GM12878 (cell line): ENCODE measurements at places on chromosomes 7 and 10. TPM values are rescaled to one million over a fixed set of nuclear protein-coding genes. Genes with fewer than 3 reads are reported as not detected.
A peak's percentile ranks its signal among the peaks of the same experiment; 100 is the strongest.

SLC25A40 gene
- 32.3 and 33.0 TPM in 2 replicates for total RNA-seq

TMEM229A gene
- total RNA-seq, result not detected in 2 replicates

ADAMTS14 gene
- not detected in 2 replicates for total RNA-seq

PGAM2 gene
- total RNA-seq, result 0.24 TPM in 1 of 2 replicates, not detected in the other

GUSB gene
- total RNA-seq, result 50.0 and 54.3 TPM in 2 replicates

TET1 gene
- total RNA-seq, result 1.1 and 1.4 TPM in 2 replicates

NUTM2B gene
- total RNA-seq, result not detected in 2 replicates

- DNase-seq, result no peak
- H3K4me3 ChIP-seq, result no peak overlapping the region
- H3K4me1 ChIP-seq, result peaks cover 14% of the 10 kb centered on the region
- no peak overlapping the region for H3K27ac ChIP-seq
These were observed 190.2 kb downstream of the REEP3 start for GRCh38 chr10:63711361-63711760.

DNA sequence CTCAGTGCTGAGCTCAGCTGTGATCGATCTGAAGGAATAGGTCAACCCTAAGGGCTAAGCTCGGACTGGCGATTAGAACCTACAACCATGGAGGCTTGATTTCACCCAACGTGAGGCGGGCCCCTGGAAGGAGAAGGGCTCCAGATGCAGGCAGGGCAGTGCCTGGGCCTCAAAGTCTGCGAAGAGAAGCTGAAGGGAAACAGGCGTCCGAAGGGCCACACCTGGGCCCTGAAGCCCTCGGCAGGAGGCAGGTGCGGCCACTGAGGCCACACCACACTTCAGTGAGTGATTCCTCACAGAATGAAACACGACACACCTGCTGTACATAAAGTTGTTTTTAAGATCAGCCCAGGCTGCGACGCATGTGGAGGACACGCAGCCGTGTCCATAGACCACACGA lies 198.7 kb downstream of the PTPRN2 start:
- H3K27ac ChIP-seq, result no peak overlapping the region
- no peak overlapping the region for H3K4me3 ChIP-seq
- no peaks in the 10 kb centered on the region for H3K4me1 ChIP-seq

DNA sequence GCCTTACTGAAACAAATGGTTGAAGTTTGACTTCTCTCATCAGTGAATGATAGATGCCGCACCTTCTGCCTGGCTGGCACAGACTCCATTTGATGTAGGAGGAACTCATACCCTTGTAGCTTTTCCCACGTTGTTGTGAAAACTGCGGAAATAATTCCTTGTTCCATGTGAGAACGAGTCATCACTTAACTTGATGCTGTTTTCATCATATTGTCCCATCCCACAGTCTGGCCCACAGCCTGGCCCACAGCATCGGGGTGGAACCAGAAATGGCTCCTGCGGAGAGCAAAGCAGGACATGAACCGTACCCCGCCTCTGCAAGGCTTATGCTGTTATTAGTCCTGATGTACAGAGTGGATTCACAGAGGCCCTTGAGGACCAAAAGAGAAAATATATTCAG lies 587.0 kb downstream of the SDK1 start:
- no peak overlapping the region for H3K4me3 ChIP-seq
- H3K27me3 ChIP-seq, result no peaks in the 10 kb centered on the region
- no peak overlapping the region for H3K27ac ChIP-seq
- DNase-seq, result no peak
- H3K36me3 ChIP-seq, result no peaks in the 10 kb centered on the region
- no peaks in the 10 kb centered on the region for H3K4me1 ChIP-seq

DNA sequence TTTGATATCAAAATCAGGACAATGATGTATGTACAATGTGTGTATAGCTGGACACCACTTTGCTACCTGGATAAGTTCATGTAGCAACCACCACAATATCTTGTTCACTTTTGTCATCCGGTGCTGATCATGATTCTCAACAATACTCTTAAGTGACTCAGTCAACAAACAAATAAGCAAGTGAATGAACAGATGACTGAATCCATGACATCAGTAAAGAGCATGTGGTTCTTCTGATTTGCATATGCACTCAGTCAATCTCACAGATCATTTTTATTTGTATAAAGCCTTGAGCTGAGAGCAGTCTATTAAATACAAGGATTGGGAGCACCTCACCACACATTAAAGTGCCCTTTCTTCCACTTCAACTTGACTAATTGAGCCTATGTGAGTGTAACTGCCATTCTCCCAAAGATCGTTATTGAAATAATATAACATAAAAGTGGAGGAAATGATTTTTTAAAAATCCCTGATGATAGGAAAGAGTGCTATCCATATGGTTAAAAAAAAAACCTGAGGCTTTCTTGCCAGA lies 69.5 kb downstream of the NPSR1 start:
- H3K36me3 ChIP-seq, result no peaks in the 10 kb centered on the region
- no peak for DNase-seq
- H3K4me3 ChIP-seq, result no peak overlapping the region
- H3K27ac ChIP-seq, result no peak overlapping the region
- no peaks in the 10 kb centered on the region for H3K4me1 ChIP-seq

GRCh38 chr10:95745501-95745900 lies 10.5 kb upstream of the ENTPD1 start:
- peaks cover 9% of the 10 kb centered on the region for H3K4me1 ChIP-seq
- no peaks in the 10 kb centered on the region for H3K36me3 ChIP-seq
- H3K4me3 ChIP-seq, result no peak overlapping the region; the same call in 1 of the 2 replicates
- no peak for DNase-seq
- H3K27ac ChIP-seq, result no peak overlapping the region
- no peaks in the 10 kb centered on the region for H3K27me3 ChIP-seq

GRCh38 chr7:129792721-129793120 lies 160.0 kb downstream of the UBE2H start:
- no peak for DNase-seq
- no peaks in the 10 kb centered on the region; the same call in none of the 2 replicates for H3K27me3 ChIP-seq
- no peak overlapping the region for H3K4me3 ChIP-seq
- no peaks in the 10 kb centered on the region for H3K36me3 ChIP-seq
- H3K4me1 ChIP-seq, result no peaks in the 10 kb centered on the region

DNA sequence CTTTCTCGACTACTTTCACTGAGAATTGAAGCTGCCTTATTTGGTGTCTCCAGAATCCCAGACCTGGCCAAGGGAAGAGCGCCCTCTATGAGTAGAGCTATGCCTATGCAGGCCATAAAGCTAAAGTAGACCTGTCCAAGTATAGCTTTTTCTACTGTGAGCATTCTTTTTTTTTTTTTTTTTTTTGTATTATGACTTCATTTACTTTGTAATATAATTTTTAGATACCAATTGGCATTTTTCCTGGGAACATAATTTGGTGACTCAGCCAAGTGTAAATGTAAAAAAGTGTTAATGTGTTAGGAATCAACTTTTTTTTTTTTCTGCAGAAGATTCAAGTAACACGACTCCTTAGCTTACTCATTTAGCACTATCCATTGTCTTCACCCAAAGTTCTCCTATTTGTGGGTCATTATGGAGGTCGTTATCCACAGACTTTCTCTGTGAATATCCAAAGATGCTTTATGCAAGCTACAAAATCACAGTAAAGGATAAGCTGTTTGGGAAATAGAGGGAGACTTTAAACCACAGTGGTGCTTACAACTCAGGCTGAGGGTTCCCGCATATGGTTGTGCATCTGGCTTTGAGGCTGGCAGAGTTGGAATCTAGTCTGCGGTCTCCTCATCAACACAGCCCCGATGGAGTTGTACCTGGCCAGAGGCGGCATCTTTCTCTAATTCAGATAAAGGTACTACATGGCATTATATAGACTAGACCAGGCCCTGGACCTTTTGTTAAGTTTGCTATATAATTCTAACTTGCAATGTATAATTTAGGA lies 1040.2 kb upstream of the SORCS1 start:
- H3K36me3 ChIP-seq, result no peaks in the 10 kb centered on the region
- H3K4me1 ChIP-seq, result no peaks in the 10 kb centered on the region
- peak; percentile 11 for DNase-seq
- H3K27ac ChIP-seq, result no peak overlapping the region
- H3K4me3 ChIP-seq, result no peak overlapping the region

GRCh38 chr7:2684501-2684900 lies 3.5 kb upstream of the AMZ1 start:
- no peaks in the 10 kb centered on the region for H3K36me3 ChIP-seq
- no peak overlapping the region for H3K4me3 ChIP-seq
- H3K4me1 ChIP-seq, result peaks cover 12% of the 10 kb centered on the region
- DNase-seq, result no peak

DNA sequence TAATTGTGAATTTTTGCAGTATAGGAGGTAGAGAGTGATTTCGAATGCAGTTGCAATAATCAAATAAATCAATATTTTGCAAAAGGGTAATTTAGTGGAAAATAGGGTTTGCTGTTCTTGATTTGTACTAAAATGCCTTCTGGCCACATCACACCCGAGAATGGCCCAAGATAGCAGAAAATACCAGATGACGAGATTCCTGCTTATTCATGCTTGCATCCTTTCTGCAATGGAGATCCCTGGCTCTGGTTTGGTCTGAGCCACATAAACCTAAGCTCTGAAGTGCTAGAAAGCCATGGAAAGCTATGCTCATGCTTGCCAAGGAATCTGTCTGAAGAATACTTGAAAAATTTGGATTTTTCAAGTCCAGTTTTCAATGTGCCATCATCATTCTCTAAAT lies 634.2 kb upstream of the COBL start:
- no peaks in the 10 kb centered on the region for H3K27me3 ChIP-seq
- no peaks in the 10 kb centered on the region for H3K4me1 ChIP-seq
- H3K36me3 ChIP-seq, result no peaks in the 10 kb centered on the region
- no peak overlapping the region for H3K4me3 ChIP-seq
- no peak overlapping the region for H3K27ac ChIP-seq

GRCh38 chr10:85318809-85319807 lies 990.7 kb downstream of the CCSER2 start:
- H3K4me1 ChIP-seq, result no peaks in the 10 kb centered on the region
- no peaks in the 10 kb centered on the region for H3K27me3 ChIP-seq
- no peak overlapping the region for H3K27ac ChIP-seq
- no peak overlapping the region for H3K4me3 ChIP-seq
- DNase-seq, result no peak
- H3K36me3 ChIP-seq, result no peaks in the 10 kb centered on the region

GRCh38 chr10:84015877-84016595 lies 123.3 kb upstream of the GHITM start:
- no peaks in the 10 kb centered on the region for H3K36me3 ChIP-seq
- no peak overlapping the region for H3K27ac ChIP-seq
- H3K4me1 ChIP-seq, result peaks cover 10% of the 10 kb centered on the region
- no peak overlapping the region for H3K4me3 ChIP-seq

DNA sequence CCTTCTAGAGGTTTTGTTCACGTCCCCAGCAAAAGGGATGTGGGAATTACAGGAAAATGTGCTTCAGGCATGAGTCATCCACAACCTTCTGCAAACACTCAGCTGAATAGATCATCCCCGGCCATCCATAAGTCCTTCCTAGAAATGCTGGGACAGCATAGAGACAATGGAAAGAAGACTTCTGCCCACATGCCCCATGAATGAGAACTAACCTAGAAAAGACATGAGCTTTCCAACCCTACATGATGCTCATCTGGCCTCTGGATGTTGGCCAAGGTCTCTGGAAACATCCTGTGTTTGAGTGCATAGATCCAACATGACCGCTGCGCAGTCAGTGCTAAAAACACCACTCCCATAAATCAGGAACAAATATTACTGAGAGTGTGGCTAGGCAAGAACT lies 277.5 kb downstream of the PLXNA4 start:
- no peak for DNase-seq
- peaks cover 3% of the 10 kb centered on the region for H3K27me3 ChIP-seq
- no peaks in the 10 kb centered on the region for H3K36me3 ChIP-seq
- no peaks in the 10 kb centered on the region for H3K4me1 ChIP-seq

DNA sequence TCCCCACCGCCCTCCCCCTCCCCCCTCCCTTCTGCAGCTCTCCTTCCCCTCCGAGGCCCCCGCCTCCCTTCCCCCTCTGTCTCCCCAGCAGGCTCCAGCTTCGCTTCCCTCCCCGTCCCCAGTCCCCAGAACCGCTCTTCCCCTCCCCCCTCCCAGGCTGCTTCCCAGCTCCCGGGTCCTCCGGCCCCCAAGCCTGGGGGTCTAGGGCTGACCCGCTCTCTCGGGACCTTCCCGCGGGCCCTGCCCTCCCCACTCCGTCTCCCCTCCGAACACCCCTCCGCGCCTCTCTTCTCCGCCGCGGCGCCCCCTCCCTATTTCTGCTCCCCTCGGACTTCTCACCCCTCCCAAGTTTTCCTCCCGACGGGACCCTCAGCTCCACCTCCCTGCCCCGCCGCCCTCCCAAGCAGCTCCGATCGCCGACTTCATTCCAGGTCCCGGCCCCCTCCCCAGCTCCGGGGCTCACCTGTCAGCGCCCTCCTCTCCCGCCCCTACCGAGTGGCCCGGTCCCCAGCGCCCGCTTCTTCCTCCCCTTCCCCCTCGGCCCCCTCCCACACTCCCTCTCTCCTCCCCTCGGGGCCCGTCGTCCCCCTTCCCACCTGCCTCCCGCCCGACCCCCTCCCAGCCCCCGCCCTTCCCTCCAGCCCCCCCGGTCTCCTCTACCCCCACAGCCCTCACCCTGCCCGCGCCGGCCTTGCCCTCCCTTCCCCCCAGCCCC lies 990 bp downstream of the ZNF467 start:
- H3K36me3 ChIP-seq, result no peaks in the 10 kb centered on the region
- no peaks in the 10 kb centered on the region; the same call in 1 of the 2 replicates for H3K4me1 ChIP-seq
- peak overlapping the region; percentile 60; the same call in 1 of the 2 replicates for H3K4me3 ChIP-seq
- H3K27me3 ChIP-seq, result no peaks in the 10 kb centered on the region; the same call in none of the 2 replicates

DNA sequence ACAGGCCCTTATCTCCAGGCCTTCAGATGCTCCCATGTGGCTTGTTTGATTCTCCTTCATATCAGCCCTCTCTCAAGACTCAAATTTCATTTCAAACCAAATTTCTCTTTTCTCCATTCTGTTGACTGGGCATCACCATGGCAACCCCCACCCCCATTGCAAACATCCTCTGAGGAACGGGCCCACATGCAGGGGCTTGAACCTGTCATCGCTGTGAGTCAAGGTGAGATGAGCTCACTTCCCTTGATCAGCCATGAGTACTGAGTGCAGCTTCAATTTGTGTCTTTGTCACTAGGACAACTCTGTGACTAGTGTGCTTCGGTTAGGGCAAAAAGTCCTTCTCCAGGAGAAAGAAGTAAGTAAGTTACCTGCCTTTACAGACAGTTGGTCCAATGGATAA lies 41.9 kb downstream of the CALML3 start:
- no peak for DNase-seq
- H3K4me1 ChIP-seq, result no peaks in the 10 kb centered on the region
- no peaks in the 10 kb centered on the region for H3K36me3 ChIP-seq
- no peak overlapping the region for H3K4me3 ChIP-seq
